Bronchus fibroblast of lung (primary cell): ENCODE measurements at places on chromosomes 16 and 17. TPM values are rescaled to one million over a fixed set of nuclear protein-coding genes. Genes with fewer than 3 reads are reported as not detected.

PAQR4 gene
- 19.6 and 24.9 TPM in 2 replicates for total RNA-seq

COX6A2 gene
- not detected in 2 replicates for total RNA-seq

PPM1D gene
- 4.0 and 4.7 TPM in 2 replicates for total RNA-seq

SLC47A1 gene
- total RNA-seq, result 0.15 and 0.34 TPM in 2 replicates

PRCD gene
- 1.2 and 2.2 TPM in 2 replicates for total RNA-seq

P2RX5 gene
- 1.0 and 1.3 TPM in 2 replicates for total RNA-seq

SEZ6 gene
- total RNA-seq, result not detected in 2 replicates

PEMT gene
- 75.0 and 75.4 TPM in 2 replicates for total RNA-seq

PPL gene
- 4.8 and 6.9 TPM in 2 replicates for total RNA-seq

ZNF469 gene
- 2.8 and 3.2 TPM in 2 replicates for total RNA-seq

IKZF3 gene
- not detected in 2 replicates for total RNA-seq

RNU2-1 gene
- total RNA-seq, result not detected in 2 replicates

DRC3 gene
- 0.50 and 0.59 TPM in 2 replicates for total RNA-seq

TRPV3 gene
- total RNA-seq, result under 0.01 and 0.30 TPM in 2 replicates

SSTR5 gene
- not detected in 2 replicates for total RNA-seq

C1QL1 gene
- total RNA-seq, result 1.0 and 1.6 TPM in 2 replicates

C16orf96 gene
- total RNA-seq, result under 0.01 and 0.17 TPM in 2 replicates

TBX6 gene
- total RNA-seq, result under 0.01 and 0.15 TPM in 2 replicates

ZNF263 gene
- 18.3 and 19.7 TPM in 2 replicates for total RNA-seq

SLC13A5 gene
- not detected in 2 replicates for total RNA-seq

PYDC1 gene
- total RNA-seq, result not detected in 2 replicates

XYLT1 gene
- 4.2 and 5.0 TPM in 2 replicates for total RNA-seq

NPW gene
- 1.6 and 1.8 TPM in 2 replicates for total RNA-seq

TEKT3 gene
- not detected in 2 replicates for total RNA-seq

CHD9NB gene
- under 0.01 and 0.17 TPM in 2 replicates for total RNA-seq

SLC16A6 gene
- total RNA-seq, result 0.50 and 0.89 TPM in 2 replicates

BIRC5 gene
- total RNA-seq, result 95.1 and 100 TPM in 2 replicates

TBC1D3I gene
- total RNA-seq, result under 0.01 TPM in 1 of 2 replicates, not detected in the other

FADS6 gene
- not detected in 2 replicates for total RNA-seq

C16orf74 gene
- total RNA-seq, result 6.1 and 9.2 TPM in 2 replicates

CHST4 gene
- total RNA-seq, result under 0.01 TPM in 1 of 2 replicates, not detected in the other

OVCA2 gene
- total RNA-seq, result 57.5 and 59.2 TPM in 2 replicates

NECAB2 gene
- total RNA-seq, result 0.30 TPM in 1 of 2 replicates, not detected in the other

NME4 gene
- 158 and 175 TPM in 2 replicates for total RNA-seq

CNTNAP1 gene
- 16.0 and 16.4 TPM in 2 replicates for total RNA-seq

TNFRSF17 gene
- not detected in 2 replicates for total RNA-seq

HBA1 gene
- total RNA-seq, result not detected in 2 replicates

SCGB1C2 gene
- not detected in 2 replicates for total RNA-seq

LITAFD gene
- total RNA-seq, result not detected in 2 replicates

DLX4 gene
- total RNA-seq, result not detected in 2 replicates

NOXO1 gene
- not detected in 2 replicates for total RNA-seq

ATP1B2 gene
- total RNA-seq, result not detected in 2 replicates

CDK3 gene
- 2.2 and 3.5 TPM in 2 replicates for total RNA-seq

SLC12A3 gene
- not detected in 2 replicates for total RNA-seq

FBXO39 gene
- total RNA-seq, result under 0.01 and 0.34 TPM in 2 replicates

OTOA gene
- under 0.01 and 0.17 TPM in 2 replicates for total RNA-seq

PRDM7 gene
- not detected in 2 replicates for total RNA-seq

KRT34 gene
- total RNA-seq, result 0.89 and 1.0 TPM in 2 replicates

HSD3B7 gene
- 20.4 and 20.7 TPM in 2 replicates for total RNA-seq
